Thymus (tissue), 14 donors: ENCODE measurements at places on chromosomes 13 and 19.

DNA sequence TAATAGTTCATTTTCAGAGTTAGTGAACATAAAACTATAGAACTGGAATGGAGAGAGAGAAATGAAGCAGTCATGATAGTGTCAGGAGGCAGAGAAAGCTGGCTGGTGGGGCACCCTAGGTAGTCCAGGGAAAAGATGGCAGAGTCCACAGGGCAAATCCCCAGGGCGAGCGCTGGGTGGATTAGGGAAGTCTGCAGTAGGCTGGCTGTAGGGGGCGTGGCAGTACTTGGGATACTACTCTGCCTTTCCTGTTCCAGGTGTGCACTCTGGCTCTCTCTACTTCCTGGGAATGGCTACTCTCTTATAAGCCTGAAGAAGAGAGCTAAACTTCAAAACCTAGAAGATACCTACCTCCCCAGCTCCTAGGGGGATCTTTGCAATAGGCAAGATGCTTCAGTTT is 232.9 kb upstream of the SLC10A2 start:
- no peaks in the 10 kb centered on the region for H3K36me3 ChIP-seq
- no peaks in the 10 kb centered on the region for H3K27me3 ChIP-seq
- no peaks in the 10 kb centered on the region for H3K4me1 ChIP-seq
- H3K4me3 ChIP-seq, result no peak overlapping the region

- no peak for DNase-seq
- H3K36me3 ChIP-seq, result no peaks in the 10 kb centered on the region
- no peak overlapping the region for H3K4me3 ChIP-seq
- peaks cover 20% of the 10 kb centered on the region for H3K27me3 ChIP-seq
Measured at GRCh38 chr19:1860042-1860775, 3.2 kb downstream of the KLF16 start.

GRCh38 chr13:68185444-68186141 is 955.5 kb upstream of the PCDH9 start:
- no peaks in the 10 kb centered on the region for H3K4me1 ChIP-seq
- H3K27me3 ChIP-seq, result no peaks in the 10 kb centered on the region
- no peaks in the 10 kb centered on the region for H3K36me3 ChIP-seq
- H3K4me3 ChIP-seq, result no peak overlapping the region
- no peak overlapping the region for H3K27ac ChIP-seq
- DNase-seq, result no peak

GRCh38 chr19:17835182-17836006 is 12.4 kb downstream of the JAK3 start:
- peaks cover 74% of the 10 kb centered on the region for H3K36me3 ChIP-seq
- H3K4me3 ChIP-seq, result no peak overlapping the region
- H3K27me3 ChIP-seq, result no peaks in the 10 kb centered on the region

DNA sequence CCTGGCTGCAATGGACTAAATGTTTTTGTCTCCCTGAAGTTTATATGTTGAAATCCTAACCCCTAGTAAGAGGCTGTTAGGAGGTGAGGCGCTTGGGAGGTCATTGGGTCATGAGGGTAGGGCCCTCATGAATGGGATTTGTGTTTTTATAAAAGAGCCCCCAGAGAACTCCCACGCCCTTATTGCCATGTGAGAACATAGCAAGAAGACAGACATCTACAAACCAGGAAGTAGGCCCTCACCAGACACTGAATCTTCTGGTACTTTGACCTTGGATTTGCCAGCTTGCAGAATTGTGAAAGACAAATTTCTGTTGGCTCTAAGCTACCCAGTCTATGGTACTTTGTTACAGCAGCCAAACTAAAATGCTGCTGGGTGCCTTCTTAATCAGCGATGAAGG is 96.1 kb upstream of the SPATA13 start:
- no peak overlapping the region for H3K27ac ChIP-seq
- no peaks in the 10 kb centered on the region for H3K36me3 ChIP-seq
- no peak overlapping the region for H3K4me3 ChIP-seq
- H3K4me1 ChIP-seq, result peaks cover 29% of the 10 kb centered on the region
- no peak for DNase-seq
- H3K27me3 ChIP-seq, result no peaks in the 10 kb centered on the region

GRCh38 chr19:7690779-7691258 is 10.2 kb downstream of the TRAPPC5 start:
- DNase-seq, result no peak
- H3K27ac ChIP-seq, result no peak overlapping the region

DNA sequence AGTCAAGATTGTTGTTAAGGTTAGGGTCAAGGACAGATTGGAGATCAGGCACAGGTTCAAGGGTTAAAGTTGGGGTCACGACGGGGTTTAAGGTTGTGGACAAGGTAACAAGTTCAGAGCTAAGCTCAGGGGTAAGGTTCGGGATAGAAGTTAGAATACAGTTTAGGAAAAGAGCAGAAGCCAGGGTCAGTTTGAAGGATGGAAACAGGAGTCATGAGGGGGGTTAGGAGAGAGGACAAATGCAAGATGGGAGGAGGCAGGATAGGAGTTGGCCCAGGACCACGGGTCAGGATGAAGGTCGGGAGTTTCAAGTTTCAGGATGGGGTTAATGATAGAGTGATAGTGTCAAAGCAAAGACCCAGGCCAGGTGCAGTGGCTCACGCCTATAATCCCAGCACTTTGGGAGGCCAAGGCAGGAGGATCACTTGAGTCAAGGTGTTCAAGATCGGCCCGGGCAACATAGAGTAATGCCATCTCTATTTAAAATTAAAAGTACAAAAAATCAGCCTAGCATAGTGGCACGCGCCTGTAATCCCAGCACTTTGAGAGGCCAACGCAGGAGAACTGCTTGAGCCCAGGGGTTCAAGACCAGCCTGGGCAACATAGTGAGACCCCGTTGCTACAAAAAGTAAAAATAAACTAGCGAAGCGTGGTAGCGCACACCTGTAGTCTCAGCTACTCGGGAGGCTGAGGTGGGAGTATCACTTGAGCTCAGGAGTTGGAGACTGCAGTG is 7.7 kb downstream of the NPHS1 start:
- no peak overlapping the region for H3K4me3 ChIP-seq
- no peaks in the 10 kb centered on the region for H3K36me3 ChIP-seq
- peaks cover 64% of the 10 kb centered on the region for H3K27me3 ChIP-seq
- H3K27ac ChIP-seq, result no peak overlapping the region
- no peak for DNase-seq

- DNase-seq, result no peak
- H3K4me3 ChIP-seq, result no peak overlapping the region
- peaks cover 20% of the 10 kb centered on the region for H3K36me3 ChIP-seq
- H3K27ac ChIP-seq, result peak overlapping the region; percentile 13
- H3K4me1 ChIP-seq, result peaks cover 5% of the 10 kb centered on the region
Measured at GRCh38 chr19:17942582-17943273, 9.9 kb downstream of the CCDC124 start.

- H3K27me3 ChIP-seq, result no peaks in the 10 kb centered on the region
- H3K36me3 ChIP-seq, result peaks cover 31% of the 10 kb centered on the region
- DNase-seq, result no peak
- peaks cover 10% of the 10 kb centered on the region for H3K4me1 ChIP-seq
- no peak overlapping the region for H3K4me3 ChIP-seq
Measured at GRCh38 chr19:5086725-5087439, 118.0 kb downstream of the KDM4B start.

GRCh38 chr13:26531742-26532141 is 25.7 kb upstream of the WASF3 start:
- no peak for DNase-seq
- H3K4me3 ChIP-seq, result no peak overlapping the region
- H3K36me3 ChIP-seq, result no peaks in the 10 kb centered on the region
- H3K4me1 ChIP-seq, result no peaks in the 10 kb centered on the region
- H3K27ac ChIP-seq, result no peak overlapping the region

GRCh38 chr19:1980809-1981181 is 34.7 kb downstream of the BTBD2 start:
- no peak overlapping the region for H3K27ac ChIP-seq
- DNase-seq, result no peak
- no peaks in the 10 kb centered on the region for H3K27me3 ChIP-seq
- peaks cover 65% of the 10 kb centered on the region for H3K36me3 ChIP-seq
- no peak overlapping the region for H3K4me3 ChIP-seq

DNA sequence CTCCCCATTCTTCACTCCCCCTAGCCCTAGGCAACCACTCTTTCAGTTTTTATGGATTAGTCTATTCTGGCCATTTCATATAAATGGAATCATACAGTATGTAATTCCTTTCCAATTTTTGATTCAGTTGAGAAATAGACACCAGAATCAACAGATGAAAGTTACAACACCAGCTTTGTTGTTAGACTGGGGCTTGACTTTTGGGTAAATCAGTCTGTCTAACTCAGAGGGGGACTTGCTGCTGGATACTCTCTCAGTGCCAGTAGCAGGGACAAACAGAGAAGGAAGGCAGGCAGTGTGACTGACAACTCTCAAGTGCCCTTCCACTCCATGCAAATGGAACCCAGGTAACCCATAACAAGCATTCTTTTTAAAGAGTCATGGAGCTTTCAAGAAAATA is 40.7 kb downstream of the CDADC1 start:
- no peak overlapping the region for H3K4me3 ChIP-seq
- no peak for DNase-seq
- H3K36me3 ChIP-seq, result peaks cover 2% of the 10 kb centered on the region
- no peaks in the 10 kb centered on the region for H3K4me1 ChIP-seq
- H3K27ac ChIP-seq, result no peak overlapping the region

DNA sequence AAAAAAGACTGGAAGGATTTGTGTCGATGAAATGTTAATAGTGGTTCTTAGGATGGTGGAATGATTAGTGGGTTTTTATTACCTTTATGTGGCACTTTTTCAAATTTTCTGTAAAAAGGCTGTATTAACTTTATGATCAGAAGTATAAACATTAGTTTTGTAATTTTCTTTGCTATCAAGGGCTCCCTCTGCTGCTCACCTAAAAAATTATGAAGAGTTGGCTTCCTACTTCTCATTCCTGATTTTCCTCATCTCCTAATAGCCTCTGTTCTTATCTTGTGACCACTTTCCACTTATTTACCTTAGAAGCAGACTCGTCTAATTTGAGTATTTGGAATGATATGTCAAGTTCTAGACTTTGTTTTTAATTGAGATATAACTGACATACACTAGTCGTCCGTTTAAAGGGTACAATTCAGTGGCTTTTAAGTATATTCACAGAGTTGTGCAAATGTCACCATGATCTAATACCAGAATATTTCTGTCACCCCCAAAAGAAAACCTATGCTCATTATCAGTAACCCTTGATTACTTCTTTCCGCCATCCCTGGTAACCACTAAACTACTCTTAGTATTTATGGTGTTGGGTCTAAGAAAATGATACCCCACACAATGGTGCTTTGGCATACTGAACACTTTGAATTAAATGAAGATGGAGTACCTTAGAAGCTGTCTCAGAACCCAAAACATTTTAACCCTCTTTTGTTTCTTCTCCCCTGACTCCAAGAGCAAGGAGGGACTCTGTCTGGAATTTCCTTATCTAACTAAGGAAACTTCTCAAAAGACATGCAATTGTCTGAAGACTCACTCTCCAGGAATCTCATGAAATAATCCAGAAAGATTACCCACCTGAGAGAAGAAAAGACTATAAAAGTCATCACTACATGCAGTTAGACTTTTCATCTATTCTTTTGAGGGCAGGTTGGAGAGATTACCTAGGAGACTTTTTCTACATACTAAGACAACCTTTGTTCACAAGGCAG is 311.3 kb downstream of the DLEU7 start:
- peaks cover 23% of the 10 kb centered on the region for H3K4me1 ChIP-seq
- peaks cover 3% of the 10 kb centered on the region for H3K36me3 ChIP-seq
- H3K27ac ChIP-seq, result no peak overlapping the region
- no peak overlapping the region for H3K4me3 ChIP-seq

GRCh38 chr19:38079926-38080380 is 144.1 kb downstream of the DPF1 start:
- H3K4me1 ChIP-seq, result no peaks in the 10 kb centered on the region
- H3K27ac ChIP-seq, result no peak overlapping the region
- peaks cover 18% of the 10 kb centered on the region for H3K36me3 ChIP-seq
- H3K4me3 ChIP-seq, result no peak overlapping the region
- no peaks in the 10 kb centered on the region for H3K27me3 ChIP-seq
- DNase-seq, result no peak

GRCh38 chr13:35720690-35721554 is 244.4 kb upstream of the MAB21L1 start:
- no peaks in the 10 kb centered on the region for H3K36me3 ChIP-seq
- H3K4me3 ChIP-seq, result no peak overlapping the region
- peak; percentile 53 for DNase-seq
- H3K4me1 ChIP-seq, result no peaks in the 10 kb centered on the region
- no peaks in the 10 kb centered on the region for H3K27me3 ChIP-seq

DNA sequence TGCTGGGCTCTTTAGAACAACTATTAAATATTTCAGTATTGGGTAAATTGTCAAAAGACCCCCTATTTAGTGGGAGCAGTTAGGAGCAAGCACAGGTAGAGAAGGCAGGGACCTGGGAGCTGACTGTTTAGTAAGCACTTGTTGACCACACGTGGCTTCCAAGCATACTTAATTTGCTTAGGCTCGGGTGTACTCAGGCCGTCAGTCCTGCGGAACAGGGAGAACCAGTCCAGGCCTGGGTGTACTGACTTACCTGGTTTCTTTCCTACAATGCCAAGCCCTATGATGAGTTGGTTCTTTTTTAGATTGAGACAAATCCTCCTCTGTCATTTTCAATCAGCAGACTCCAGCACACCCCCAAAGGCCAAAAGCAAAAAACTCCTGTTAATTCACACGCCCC is 90.0 kb downstream of the WDFY2 start:
- H3K4me1 ChIP-seq, result no peaks in the 10 kb centered on the region
- H3K4me3 ChIP-seq, result no peak overlapping the region
- DNase-seq, result no peak
- no peaks in the 10 kb centered on the region for H3K27me3 ChIP-seq

DNA sequence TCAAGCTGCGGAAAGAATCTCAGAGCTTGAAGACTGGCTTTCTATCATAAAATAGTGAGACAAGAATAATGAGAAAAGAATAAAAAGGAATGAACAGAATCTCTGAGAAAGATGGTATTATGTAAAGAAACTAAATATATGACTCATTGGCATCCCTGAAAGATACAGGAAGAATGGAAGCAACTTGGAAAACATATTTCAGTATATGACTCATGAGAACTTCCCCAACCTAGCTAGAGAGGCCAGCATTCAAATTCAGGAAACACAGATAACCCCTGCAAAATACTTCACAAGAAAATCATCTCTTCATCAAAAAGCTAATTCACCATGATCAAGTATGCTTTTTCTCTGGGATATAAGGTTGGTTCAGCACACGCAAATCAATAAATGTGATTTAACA is 2318.0 kb downstream of the PCDH9 start:
- no peaks in the 10 kb centered on the region for H3K4me1 ChIP-seq
- H3K4me3 ChIP-seq, result no peak overlapping the region
- H3K27me3 ChIP-seq, result no peaks in the 10 kb centered on the region
- no peak overlapping the region for H3K27ac ChIP-seq

- H3K27me3 ChIP-seq, result peaks cover 48% of the 10 kb centered on the region
- no peak overlapping the region for H3K4me3 ChIP-seq
- no peak overlapping the region for H3K27ac ChIP-seq
- DNase-seq, result no peak
- no peaks in the 10 kb centered on the region for H3K4me1 ChIP-seq
Measured at GRCh38 chr13:26046639-26047038, 5.2 kb downstream of the SHISA2 start.

DNA sequence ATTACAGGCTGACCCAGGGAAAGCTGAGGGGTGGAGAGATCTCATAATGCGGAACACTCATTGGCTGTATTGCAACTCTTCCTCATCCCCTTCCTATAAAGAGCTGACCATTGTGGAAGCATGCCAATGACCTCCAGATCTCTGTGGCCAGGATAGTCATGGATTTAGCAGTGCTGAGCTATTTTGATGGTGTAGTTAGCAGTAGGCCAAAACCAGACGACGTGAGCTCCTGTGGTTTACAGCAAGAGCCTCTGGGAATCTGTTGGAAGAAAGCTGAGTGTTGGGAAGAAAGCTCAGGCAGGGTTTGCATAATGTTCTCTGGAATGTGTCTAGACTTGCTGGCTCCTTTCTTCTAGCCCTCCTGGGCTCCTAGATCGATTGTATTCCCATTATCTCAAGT is 187.5 kb upstream of the GPC6 start:
- H3K36me3 ChIP-seq, result no peaks in the 10 kb centered on the region
- no peak for DNase-seq
- H3K4me3 ChIP-seq, result no peak overlapping the region
- no peaks in the 10 kb centered on the region for H3K27me3 ChIP-seq
- no peaks in the 10 kb centered on the region for H3K4me1 ChIP-seq
- no peak overlapping the region for H3K27ac ChIP-seq
